ENCODE measurements at places on chromosomes 1 and 21.

DNA sequence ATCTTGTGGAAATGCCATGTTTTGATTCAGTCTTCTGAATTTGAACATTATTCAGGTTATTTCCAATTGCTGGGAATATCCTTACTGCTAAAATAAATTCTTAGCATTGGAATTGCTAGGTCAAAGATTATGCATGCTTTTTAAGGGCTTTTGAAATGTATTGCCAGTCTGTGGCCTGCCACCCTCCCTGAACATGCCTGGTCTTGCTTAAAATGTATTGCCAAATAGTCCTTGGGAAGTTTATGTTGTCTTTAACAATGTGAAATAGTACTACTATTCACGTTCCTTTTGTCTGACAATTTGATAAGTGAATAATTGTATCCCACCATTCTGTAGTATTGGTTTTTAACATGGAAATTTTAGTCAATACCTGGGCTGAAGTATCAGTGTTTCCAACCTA, 13.6 kb downstream of the TARDBP start:
- ATAC-seq: no peak

GRCh38 chr1:45542591-45542990, 8.0 kb upstream of the AKR1A1 start:
- ATAC-seq: no peak

GRCh38 chr1:47881505-47882442, 115.4 kb downstream of the TRABD2B start:
- no peak for ATAC-seq

DNA sequence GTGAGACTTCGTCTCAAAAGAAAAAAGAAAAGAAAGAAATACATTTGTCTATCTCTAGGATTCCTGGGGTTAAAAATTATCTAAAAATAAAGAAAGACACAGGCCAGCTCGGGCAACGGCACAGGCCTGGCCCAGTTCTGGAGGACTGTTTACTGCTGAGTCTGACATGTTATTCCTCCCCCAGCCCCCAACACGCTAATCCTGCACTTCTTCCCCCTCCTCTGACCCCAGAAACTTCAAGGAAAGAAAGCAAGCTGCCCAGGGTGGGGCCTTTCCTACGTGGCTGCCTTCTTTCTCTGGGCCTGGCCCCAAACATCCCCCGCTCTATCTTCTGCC, 40.0 kb downstream of the ACOT7 start:
- ATAC-seq: no peak

DNA sequence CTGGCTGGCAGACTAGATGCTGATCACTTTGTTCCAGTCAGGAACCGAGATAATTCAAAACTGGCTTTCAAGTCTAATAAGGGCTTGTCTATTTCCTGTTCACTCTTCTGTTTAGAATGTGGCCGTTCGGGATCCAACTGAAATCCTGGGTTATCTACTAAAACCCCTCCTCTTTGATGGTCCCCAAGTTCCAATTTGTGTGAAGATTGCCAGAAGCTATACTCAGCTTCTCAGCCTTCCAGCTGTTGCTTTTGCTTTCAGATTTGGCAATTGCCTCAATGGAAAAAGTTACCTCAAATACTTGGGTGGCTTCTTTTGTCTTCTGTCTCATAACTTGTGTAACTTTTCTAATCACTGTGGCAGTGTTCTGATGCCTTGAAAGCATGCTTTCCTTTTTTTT, 43.7 kb downstream of the BTBD8 start:
- peak; percentile 19 for ATAC-seq

- ATAC-seq: no peak
These were observed 519.2 kb upstream of the B3GALT2 start for GRCh38 chr1:193705554-193705981.

- peak; percentile 24 for ATAC-seq
These were observed 679 bp downstream of the ABL2 start for GRCh38 chr1:179228783-179229213.

DNA sequence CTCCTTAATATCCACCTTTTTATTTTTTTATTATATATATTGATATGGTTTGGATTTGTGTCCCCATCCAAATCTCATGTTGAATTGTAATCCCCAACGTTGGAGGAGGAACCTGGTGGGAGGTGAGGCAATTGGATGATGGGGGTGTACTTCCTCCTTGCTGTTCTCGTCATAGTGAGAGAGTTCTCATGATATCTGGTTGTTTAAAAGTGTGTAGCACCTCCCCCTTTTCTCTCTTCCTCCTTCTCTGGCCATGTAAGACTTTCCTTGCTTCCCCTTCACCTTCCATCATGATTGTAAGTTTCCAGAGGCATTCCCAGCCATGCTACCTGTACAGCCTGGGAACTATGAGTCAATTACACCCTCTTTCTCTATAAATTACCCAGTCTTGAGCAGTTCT, 22.7 kb upstream of the CCSAP start:
- no peak for ATAC-seq

DNA sequence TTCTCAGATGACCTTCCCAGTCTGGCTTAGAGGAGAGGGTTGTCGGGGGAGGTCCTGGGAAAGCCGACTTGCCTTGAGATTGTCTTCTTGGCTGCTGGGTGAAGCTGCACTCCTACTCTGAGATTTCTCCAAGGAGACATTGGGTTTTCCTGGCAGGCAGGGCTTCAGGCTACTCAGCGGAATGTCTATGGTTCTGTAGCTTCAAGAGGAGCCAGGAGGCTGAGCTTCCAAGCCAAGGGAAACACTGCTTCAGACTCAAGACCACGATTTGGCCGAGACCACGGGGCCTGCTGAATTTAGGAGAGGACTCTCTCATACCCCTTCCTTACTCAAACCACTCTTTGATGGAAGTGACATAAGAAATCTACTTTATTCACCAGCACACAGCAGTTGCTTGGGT, 67.8 kb downstream of the NTMT2 start:
- no peak for ATAC-seq

DNA sequence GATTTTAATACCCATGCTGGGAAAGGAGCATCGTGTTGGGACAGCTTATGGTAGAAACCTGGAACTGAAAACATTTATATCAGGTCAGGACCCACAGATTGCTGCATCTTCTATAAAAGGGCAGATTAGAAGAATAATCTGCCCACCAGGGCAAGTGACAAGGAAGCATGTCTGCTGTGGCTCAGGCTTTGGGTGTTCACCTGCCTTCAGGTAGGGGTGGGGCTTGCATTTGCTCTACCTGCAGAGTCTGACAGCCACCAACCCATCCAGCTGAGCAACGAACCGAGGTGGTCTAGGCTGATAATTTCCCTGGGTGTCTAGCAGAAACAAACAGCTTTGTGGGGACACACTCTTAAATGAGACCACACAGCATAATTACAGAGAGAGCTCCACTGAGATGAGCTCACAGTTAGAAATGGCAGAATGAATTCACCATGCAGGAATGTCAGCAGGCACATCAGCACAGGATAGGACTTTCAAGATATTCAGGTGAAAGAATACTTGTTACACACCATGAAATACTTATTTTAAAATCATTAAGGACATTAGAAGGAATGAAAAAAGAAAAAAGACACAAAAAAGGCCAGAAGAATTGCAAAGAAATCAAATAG, 36.1 kb upstream of the B3GALT5 start:
- ATAC-seq: no peak

DNA sequence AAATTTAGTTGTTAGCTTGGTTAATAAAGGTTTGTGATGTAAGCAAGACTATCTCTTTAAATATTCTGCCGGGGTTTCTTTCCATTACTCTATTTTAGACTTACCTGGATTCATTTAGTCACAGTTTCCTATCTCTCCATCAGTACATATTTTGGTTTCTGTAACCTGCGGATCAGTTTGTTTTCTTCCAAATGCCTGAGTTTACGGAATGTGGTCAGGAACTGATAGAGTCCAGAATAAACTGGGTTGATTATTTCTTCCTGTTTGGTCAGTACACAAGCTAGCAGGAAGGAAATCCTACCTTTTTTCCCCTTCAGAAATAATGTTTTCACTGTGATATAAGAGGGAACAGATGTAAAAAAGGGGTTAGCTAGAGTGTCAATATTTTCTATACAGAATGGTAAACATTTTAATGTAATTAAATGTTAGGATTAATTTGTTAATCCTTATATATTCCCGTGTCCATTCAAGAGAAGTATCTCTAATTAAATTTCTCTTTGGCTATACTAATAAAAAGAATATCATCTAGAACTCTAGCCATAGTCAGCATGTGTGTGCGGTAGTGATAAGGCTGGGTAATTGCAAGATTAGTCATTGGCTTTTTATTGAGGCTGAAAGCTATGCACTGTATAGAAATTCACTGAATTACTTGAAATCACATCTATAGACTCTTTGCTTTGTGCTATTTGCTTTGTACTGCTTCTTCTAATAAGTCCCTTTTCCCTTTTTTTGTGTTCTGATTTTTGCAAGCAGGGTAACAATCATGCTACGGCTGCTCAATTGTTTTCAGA, 144.7 kb upstream of the ADGRL4 start:
- no peak for ATAC-seq

DNA sequence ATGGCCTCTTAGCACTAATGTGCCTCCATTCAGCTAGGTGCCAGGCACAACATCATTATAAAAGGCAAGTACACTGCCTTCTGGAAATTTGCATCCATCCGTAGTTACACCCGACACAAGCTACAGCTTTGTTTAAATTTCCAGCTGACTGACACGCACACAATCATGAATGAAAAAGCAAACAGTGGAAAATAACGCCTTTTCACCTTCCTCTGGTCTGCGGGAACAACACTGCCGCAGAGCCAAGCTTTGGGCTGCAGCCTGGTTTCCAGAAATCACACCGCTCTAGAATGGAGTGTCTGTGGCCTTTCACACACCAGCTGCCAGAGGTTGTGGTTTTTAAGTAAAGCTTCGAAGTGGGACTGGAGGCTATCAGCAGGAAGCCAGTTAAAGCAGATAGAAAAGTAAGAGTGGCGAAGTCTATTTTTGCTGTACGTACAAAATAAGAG, 142.8 kb upstream of the COA6 start:
- no peak for ATAC-seq

- no peak for ATAC-seq
These were observed 20.8 kb upstream of the SLC35F3 start for GRCh38 chr1:233883671-233884070.

DNA sequence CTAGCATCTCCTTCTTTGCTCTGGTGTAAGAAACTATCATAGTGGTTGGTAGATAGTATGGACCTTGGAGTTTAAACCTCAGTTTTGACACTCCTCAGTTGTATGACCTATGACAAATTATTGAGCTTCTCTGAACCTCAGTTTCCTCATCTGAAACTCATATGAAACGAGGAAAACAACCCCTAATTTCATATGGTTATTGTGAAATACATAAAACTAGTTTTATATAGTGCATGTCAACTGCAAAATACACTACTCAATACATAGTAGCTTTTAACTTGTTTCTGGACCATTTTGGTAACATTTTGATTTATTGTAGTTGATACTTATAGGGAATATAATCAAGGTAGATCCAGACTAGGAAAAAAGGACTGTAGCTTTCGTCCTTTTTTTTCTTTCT, 32.9 kb downstream of the CLIC4 start:
- no peak for ATAC-seq

DNA sequence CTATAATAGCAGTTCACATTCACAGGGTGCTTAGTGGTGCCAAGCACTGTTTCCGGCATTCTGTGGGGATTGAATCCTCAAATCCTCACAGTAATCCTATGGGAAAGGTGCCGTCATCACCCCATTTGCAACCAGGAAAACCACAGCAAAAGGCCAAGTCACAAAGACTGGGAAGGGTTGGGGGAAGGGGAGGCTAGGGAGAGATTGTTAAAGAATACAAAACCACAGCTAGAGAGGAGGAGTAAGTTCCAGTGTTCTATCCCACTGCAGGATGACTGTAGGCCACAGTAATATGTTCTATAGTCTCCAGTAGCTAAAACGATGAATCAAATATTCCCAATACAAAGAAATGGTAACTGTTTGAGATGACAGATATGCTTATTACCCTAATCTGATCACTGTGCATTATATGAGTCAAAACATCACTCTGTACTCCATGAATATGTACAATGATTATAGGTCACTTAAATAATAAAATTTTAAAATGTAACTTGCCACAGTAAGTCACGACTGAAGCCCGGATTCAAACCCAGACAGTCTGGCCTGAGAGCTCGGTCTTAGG, 256.8 kb downstream of the TOMM20 start:
- peak; percentile 52 for ATAC-seq

GRCh38 chr1:87435484-87435883, 106.8 kb downstream of the LMO4 start:
- peak; percentile 94 for ATAC-seq

DNA sequence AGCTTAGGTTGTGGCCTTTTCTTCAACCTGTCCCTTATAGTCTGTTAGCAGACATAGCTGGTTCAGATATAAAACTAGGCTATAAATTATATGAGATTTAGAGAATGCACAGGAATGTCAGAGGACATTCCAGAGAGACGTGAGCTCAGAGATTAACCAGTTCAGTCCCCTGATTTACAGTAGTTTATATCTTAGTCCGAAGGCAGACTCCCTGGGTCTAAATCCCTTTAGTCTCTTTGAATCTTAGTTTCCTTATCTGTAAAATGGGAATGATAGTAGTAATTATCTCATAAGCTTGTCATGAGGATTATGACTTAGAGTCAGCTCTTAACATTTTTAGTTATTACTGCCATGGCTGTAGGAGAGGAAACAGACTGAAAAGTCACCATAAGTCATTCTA, 45.5 kb upstream of the PLXNA2 start:
- ATAC-seq: no peak

DNA sequence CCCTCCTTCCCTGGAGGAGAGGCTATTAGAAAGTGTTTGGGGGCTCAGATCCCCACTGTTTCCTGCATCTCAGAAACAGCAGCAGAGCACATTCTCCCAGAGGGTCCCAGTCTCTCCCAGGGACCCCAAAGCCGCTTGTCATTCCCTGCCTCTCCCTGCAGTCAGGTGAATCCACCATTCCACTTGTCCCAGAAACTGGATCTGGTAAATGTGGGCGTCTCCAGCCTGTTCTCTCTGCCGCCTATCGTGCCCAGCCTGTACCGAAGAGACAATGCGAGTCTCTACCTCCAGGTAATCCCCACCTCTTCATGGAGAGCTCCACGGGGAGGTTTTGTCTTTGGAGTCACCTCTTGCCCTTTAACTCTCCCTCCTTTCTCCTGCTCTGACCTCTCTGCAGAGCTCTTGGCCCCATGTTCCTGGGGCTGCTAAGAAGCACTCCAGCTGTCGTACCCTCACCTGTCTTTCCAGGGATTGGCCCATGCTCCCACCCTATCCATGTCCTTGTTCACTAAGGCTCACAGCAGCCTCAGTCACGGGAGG, 26.9 kb downstream of the INAVA start:
- ATAC-seq: no peak

GRCh38 chr1:43318831-43319230, 18.0 kb downstream of the TIE1 start:
- ATAC-seq: no peak

All from activated T-helper 17 cell treated with anti-CD3 and anti-CD28 coated beads, Interleukin-2, amount 50 U/mL, for 72 hours (primary cell).